ENCODE measurements at places on chromosomes 1 and 21.

DNA sequence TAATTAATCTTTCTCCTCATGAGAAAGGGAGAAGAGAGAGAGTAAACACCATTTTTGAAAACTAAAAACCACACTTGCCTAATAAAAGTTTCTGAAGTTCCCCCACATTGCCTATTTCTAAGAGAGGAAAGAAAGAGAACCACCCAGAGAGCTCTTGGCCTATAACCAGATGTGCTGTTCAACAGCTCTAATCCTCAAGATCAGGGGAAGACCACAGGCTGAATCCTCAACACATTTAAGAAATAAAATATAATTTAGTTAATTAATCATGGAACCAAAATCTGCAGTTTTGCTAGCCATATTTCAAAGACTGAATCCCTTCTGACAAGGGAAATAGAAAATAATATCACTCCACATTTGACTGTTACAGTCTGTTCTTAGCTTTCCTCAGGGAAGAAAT lies 11.9 kb downstream of the PRRX1 start:
- DNase-seq: no peak
- H3K4me3 ChIP-seq: no peak overlapping the region
- H3K36me3 ChIP-seq: no peaks in the 10 kb centered on the region
- peaks cover 16% of the 10 kb centered on the region for H3K27me3 ChIP-seq

DNA sequence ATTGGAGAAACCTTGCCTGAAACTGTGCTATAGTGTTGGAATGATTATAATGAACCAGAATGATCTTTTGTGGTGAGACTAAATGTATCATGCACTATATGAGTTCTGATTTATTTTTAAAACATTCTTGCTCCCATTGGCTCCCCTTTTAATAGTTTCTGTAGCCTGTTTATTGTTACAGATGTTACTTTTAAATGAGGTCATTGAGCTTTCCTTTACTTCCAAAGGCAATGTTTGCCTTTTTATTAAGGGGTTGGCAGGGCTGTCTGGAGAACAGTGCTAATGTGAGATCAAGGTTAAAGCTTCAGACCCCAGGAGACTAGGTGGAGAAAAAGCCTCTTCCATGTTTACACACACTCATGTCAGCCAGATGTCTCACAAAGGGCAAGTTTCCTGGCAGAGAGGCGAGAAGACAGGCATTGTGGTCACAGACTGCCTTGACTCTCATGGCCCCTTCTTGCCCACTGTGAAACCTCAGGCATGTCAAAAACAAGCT lies 120.6 kb upstream of the RAVER2 start:
- H3K4me3 ChIP-seq: no peak overlapping the region
- H3K4me1 ChIP-seq: no peaks in the 10 kb centered on the region
- no peaks in the 10 kb centered on the region for H3K27me3 ChIP-seq
- no peak overlapping the region for H3K27ac ChIP-seq
- no peak for DNase-seq
- H3K36me3 ChIP-seq: no peaks in the 10 kb centered on the region

- no peaks in the 10 kb centered on the region for H3K27me3 ChIP-seq
- H3K4me1 ChIP-seq: peaks cover 6% of the 10 kb centered on the region
- H3K27ac ChIP-seq: no peak overlapping the region
- DNase-seq: no peak
- no peak overlapping the region for H3K4me3 ChIP-seq
These were observed 26.9 kb upstream of the LBR start for GRCh38 chr1:225454733-225455132.

GRCh38 chr1:219917851-219918466 lies 10.4 kb downstream of the SLC30A10 start:
- no peak overlapping the region for H3K27ac ChIP-seq
- H3K4me3 ChIP-seq: no peak overlapping the region
- no peaks in the 10 kb centered on the region for H3K27me3 ChIP-seq
- DNase-seq: no peak
- H3K4me1 ChIP-seq: no peaks in the 10 kb centered on the region
